ENCODE measurements at places on chromosomes 11 and 22. TPM values are rescaled to one million over a fixed set of nuclear protein-coding genes. Genes with fewer than 3 reads are reported as not detected.

OR2D2 gene
- total RNA-seq, result not detected

SCGB2A2 gene
- total RNA-seq, result not detected

TBRG1 gene
- total RNA-seq, result 55.3 TPM

KRTAP5-7 gene
- total RNA-seq, result not detected
